ENCODE measurements at places on chromosomes 2 and 18. TPM values are rescaled to one million over a fixed set of nuclear protein-coding genes. Genes with fewer than 3 reads are reported as not detected.

- no peak for DNase-seq
Observed at GRCh38 chr18:36130039-36130831, 536 bp downstream of the ELP2 start.

Gene RGPD3
- total RNA-seq = 1.1 TPM

Gene PSMA8
- total RNA-seq = not detected

Gene ZAP70
- total RNA-seq = 3.7 TPM

GRCh38 chr18:27377251-27377650, 192.1 kb upstream of the CHST9 start:
- no peak for DNase-seq

Gene REG1B
- total RNA-seq = not detected

All from tongue (tissue), 3 donors.